ENCODE measurements at places on chromosomes 2 and 18.
A peak's percentile ranks its signal among the peaks of the same experiment; 100 is the strongest.

- H3K36me3 ChIP-seq, result peaks cover 23% of the 10 kb centered on the region
- H3K27ac ChIP-seq, result no peak overlapping the region
- DNase-seq, result no peak
Observed at GRCh38 chr2:46642218-46642617, 162.9 kb downstream of the TMEM247 start.

DNA sequence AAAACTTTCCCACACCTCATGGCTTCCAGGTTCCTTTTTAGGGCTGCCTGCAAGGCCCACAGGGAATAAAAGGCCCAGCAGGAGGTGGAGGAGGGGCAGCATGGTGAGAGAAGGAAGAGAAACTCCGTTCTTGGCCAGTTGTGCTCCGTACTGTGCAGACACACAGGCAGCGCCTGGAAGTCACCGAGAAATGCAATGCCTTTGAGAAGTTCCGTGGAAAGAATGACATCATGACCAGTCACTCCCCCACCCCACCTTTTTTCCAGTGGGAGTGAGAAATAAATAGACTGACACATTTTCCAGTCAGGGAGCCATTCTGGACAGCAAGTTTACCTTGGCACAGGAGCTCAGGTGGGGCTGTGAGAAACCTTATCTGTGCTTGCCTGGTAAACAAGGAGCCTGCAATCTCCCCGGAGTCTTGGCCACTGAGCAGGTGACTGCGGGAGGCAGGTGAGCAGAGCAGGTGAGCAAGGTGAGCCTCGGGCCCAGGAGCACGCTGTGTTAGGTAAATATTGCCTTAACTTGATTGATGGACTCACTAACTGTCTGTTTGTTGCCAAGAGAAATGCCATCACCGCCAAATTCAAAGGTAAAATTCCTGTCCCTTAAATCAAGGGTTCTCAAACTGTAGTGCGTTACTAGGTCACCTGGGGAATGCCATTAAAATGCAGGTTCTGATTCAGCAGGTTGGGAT lies 13.5 kb upstream of the LBH start:
- DNase-seq, result no peak

- H3K27me3 ChIP-seq, result no peaks in the 10 kb centered on the region
- H3K27ac ChIP-seq, result no peak overlapping the region
- no peak for DNase-seq
- no peak overlapping the region for H3K4me3 ChIP-seq
Observed at GRCh38 chr2:65278531-65278981, 50.9 kb downstream of the ACTR2 start.

GRCh38 chr2:81979086-81979485 lies 1674.5 kb upstream of the LRRTM1 start:
- no peak for DNase-seq
- H3K4me3 ChIP-seq, result no peak overlapping the region
- H3K27ac ChIP-seq, result no peak overlapping the region
- H3K4me1 ChIP-seq, result no peaks in the 10 kb centered on the region

DNA sequence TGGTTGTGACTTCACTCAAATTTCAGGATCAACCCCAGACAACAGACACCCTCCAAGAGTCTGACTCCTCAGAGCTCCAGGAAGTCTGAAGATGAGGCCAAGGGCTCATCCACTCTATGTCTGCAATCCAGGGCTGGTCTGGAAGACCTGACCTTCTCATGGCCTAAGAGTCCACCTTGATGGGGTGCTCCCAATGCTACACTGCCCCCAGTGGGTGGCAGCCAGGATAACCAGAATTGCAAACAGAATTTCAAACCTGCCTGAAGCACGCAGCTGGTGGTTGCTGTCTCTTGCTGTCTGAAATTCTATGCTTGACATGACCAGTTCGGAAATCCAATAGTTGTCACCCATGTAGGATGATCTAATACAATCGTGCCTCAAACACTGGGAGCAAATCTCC lies 96.0 kb downstream of the UXS1 start:
- H3K27me3 ChIP-seq, result no peaks in the 10 kb centered on the region
- no peak overlapping the region for H3K27ac ChIP-seq
- no peaks in the 10 kb centered on the region for H3K4me1 ChIP-seq
- no peak overlapping the region for H3K4me3 ChIP-seq

GRCh38 chr18:76475450-76476194 lies 19.4 kb downstream of the ZNF516 start:
- H3K4me3 ChIP-seq, result no peak overlapping the region
- no peak overlapping the region for H3K27ac ChIP-seq
- H3K36me3 ChIP-seq, result no peaks in the 10 kb centered on the region
- DNase-seq, result no peak
- no peaks in the 10 kb centered on the region for H3K27me3 ChIP-seq

GRCh38 chr2:236008006-236008405 lies 160.2 kb downstream of the GBX2 start:
- no peak for DNase-seq
- H3K27ac ChIP-seq, result no peak overlapping the region
- H3K4me1 ChIP-seq, result peaks cover 3% of the 10 kb centered on the region
- no peaks in the 10 kb centered on the region for H3K27me3 ChIP-seq
- H3K36me3 ChIP-seq, result peaks cover 11% of the 10 kb centered on the region
- no peak overlapping the region for H3K4me3 ChIP-seq

- DNase-seq, result no peak
- H3K27me3 ChIP-seq, result no peaks in the 10 kb centered on the region
- H3K27ac ChIP-seq, result no peak overlapping the region
- no peaks in the 10 kb centered on the region for H3K4me1 ChIP-seq
- no peaks in the 10 kb centered on the region for H3K36me3 ChIP-seq
Observed at GRCh38 chr2:166331468-166331867, 44.3 kb downstream of the SCN9A start.

- no peaks in the 10 kb centered on the region for H3K27me3 ChIP-seq
- no peak overlapping the region for H3K27ac ChIP-seq
- no peak overlapping the region for H3K4me3 ChIP-seq
- no peak for DNase-seq
- H3K36me3 ChIP-seq, result no peaks in the 10 kb centered on the region
Observed at GRCh38 chr2:86593266-86593665, 30.0 kb upstream of the CHMP3 start.

GRCh38 chr2:72293620-72294019 lies 146.0 kb upstream of the CYP26B1 start:
- no peaks in the 10 kb centered on the region for H3K4me1 ChIP-seq
- H3K36me3 ChIP-seq, result no peaks in the 10 kb centered on the region
- no peak overlapping the region for H3K27ac ChIP-seq
- DNase-seq, result no peak

GRCh38 chr2:134836986-134837385 lies 1.4 kb upstream of the ACMSD start:
- H3K36me3 ChIP-seq, result no peaks in the 10 kb centered on the region
- H3K4me3 ChIP-seq, result no peak overlapping the region
- no peaks in the 10 kb centered on the region for H3K27me3 ChIP-seq
- no peak for DNase-seq
- H3K27ac ChIP-seq, result no peak overlapping the region

GRCh38 chr18:62525608-62526007 lies 2.8 kb downstream of the ZCCHC2 start:
- H3K4me3 ChIP-seq, result peak overlapping the region; percentile 94
- H3K36me3 ChIP-seq, result no peaks in the 10 kb centered on the region
- H3K4me1 ChIP-seq, result peaks cover 22% of the 10 kb centered on the region
- H3K27ac ChIP-seq, result peak overlapping the region; percentile 95

GRCh38 chr2:172232708-172233396 lies 130.2 kb upstream of the DLX2 start:
- DNase-seq, result no peak
- peaks cover 44% of the 10 kb centered on the region for H3K4me1 ChIP-seq
- H3K36me3 ChIP-seq, result no peaks in the 10 kb centered on the region
